HepG2 (cell line): ENCODE measurements at places on chromosomes 3 and 15. TPM values are rescaled to one million over a fixed set of nuclear protein-coding genes. Genes with fewer than 3 reads are reported as not detected.
A peak's percentile ranks its signal among the peaks of the same experiment; 100 is the strongest.

Gene IQCF6
- total RNA-seq: not detected in 2 replicates

Gene PLA2G4E
- not detected in 2 replicates for total RNA-seq

Gene BTBD1
- 53.9 and 73.8 TPM in 2 replicates for total RNA-seq

Gene MESP2
- total RNA-seq: not detected in 2 replicates

Gene FOXB1
- not detected in 2 replicates for total RNA-seq

Gene DPPA2
- not detected in 2 replicates for total RNA-seq

Gene PTX3
- not detected in 2 replicates for total RNA-seq

DNA sequence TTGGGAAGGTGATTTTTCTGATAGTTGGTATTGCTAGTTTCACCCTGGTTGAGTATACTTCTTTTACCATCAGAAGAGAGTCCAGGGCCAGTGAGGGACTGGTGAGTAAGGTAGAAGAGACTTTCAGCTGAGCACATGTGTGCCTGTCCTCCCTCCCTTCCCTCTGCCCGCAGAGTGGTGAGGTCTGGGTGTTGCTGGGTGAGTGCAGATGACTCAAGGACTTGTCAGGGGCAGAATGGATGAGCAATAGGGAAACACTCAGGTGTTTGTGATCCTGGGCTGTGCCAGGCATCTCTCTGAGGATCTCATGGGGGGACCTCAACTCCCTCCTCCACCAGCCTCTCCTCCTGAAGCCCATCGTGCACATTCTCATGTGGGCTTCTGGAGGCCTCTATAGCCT, 76.0 kb upstream of the GSK3B start:
- H3K27ac ChIP-seq: no peak overlapping the region
- peaks cover 13% of the 10 kb centered on the region; the same call in 1 of the 2 replicates for H3K4me1 ChIP-seq
- no peaks in the 10 kb centered on the region; the same call in 1 of the 2 replicates for H3K27me3 ChIP-seq
- no peaks in the 10 kb centered on the region for H3K36me3 ChIP-seq
- H3K4me3 ChIP-seq: no peak overlapping the region

- H3K4me3 ChIP-seq: no peak overlapping the region
- DNase-seq: no peak
- no peaks in the 10 kb centered on the region for H3K4me1 ChIP-seq
Observed at GRCh38 chr3:11221818-11222415, 50.3 kb upstream of the ATG7 start.

GRCh38 chr3:44019736-44020135, 221.9 kb upstream of the TOPAZ1 start:
- H3K27me3 ChIP-seq: peaks cover 39% of the 10 kb centered on the region
- DNase-seq: no peak
- H3K27ac ChIP-seq: no peak overlapping the region
- H3K4me1 ChIP-seq: no peaks in the 10 kb centered on the region
- H3K4me3 ChIP-seq: no peak overlapping the region

DNA sequence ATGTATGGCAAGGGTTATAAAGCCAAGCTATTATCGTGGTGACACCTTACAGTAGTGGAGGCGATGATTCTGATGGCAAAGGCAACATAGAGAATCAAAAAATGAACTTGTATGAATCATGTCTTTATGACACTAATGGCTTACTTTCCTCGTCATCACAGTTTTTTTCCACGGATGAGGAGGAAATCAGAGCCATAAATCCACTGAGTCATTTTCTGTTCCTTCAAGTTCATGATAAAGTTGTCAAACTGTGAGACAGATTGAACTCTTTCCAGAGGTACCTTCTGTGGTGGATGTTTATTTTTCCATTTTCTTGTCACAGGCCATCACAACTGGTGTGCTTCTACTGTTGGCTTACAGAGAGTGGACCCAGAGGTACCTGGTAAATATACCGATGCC, 8.5 kb downstream of the TMEM212 start:
- no peaks in the 10 kb centered on the region for H3K36me3 ChIP-seq
- DNase-seq: no peak
- no peak overlapping the region for H3K27ac ChIP-seq

GRCh38 chr3:169457807-169458697, 205.5 kb downstream of the MECOM start:
- no peaks in the 10 kb centered on the region for H3K27me3 ChIP-seq
- H3K4me1 ChIP-seq: no peaks in the 10 kb centered on the region
- no peak for DNase-seq
- no peak overlapping the region for H3K27ac ChIP-seq
- no peak overlapping the region for H3K4me3 ChIP-seq
- no peaks in the 10 kb centered on the region for H3K36me3 ChIP-seq

DNA sequence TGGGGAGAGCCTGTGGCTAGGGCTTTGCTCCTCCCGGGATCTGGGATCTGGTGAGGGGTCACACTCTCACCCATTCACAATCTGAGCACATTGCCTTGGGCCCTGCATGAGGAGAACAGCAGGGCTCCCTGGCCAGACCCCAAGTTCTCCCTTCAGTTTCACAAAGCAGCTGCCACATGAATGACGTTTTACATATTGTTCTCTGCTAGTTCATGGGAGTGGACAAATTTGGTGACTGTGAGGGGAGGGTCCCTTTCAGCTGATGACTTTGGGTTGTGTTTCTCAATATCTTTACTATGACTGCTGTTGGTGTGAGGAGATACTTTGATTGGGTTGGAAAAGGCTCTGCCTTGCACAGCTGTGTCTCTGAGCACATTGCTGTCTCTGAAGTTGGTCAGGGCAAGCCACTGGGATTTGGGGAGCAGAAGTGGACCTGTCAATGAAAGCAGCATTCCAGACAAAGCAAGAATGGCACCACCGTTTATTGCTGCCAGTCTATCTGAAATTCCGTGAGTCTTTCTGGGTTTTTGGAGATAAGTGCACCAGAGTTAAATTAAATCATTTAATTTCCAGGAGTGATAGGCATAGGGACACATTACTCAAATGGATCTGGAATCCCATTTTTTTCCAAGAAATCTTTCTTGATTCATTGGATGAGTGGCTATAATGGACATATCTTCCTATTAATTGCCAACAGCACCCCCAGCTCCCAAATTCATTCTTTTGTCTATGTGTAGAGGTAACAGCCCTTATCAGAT, 10.3 kb downstream of the TIMP4 start:
- no peak for DNase-seq
- H3K27me3 ChIP-seq: peaks cover 18% of the 10 kb centered on the region; the same call in 2 of the 3 replicates
- no peaks in the 10 kb centered on the region for H3K36me3 ChIP-seq
- H3K4me1 ChIP-seq: no peaks in the 10 kb centered on the region

DNA sequence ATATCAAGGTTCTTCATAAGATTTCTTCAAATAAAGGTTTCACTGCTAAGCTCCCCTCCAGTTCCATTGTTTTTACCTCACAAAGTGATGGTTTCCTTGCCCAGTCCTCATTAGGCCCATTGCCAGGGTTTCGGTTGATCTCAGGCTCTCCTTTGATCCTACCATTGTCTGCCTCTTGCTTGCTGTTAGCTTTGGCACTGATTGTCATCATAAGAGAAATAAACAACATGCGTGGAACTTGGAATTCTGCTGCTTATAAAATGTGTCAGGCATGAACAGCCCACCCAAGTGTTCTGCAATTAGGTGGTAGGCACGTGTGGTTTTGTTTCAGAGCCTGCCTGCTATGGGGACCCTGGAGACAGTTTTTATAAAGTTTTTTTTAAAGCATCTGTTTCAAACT, 107.6 kb upstream of the BFSP2 start:
- no peak for DNase-seq
- H3K4me1 ChIP-seq: no peaks in the 10 kb centered on the region
- H3K27ac ChIP-seq: no peak overlapping the region
- H3K4me3 ChIP-seq: no peak overlapping the region

DNA sequence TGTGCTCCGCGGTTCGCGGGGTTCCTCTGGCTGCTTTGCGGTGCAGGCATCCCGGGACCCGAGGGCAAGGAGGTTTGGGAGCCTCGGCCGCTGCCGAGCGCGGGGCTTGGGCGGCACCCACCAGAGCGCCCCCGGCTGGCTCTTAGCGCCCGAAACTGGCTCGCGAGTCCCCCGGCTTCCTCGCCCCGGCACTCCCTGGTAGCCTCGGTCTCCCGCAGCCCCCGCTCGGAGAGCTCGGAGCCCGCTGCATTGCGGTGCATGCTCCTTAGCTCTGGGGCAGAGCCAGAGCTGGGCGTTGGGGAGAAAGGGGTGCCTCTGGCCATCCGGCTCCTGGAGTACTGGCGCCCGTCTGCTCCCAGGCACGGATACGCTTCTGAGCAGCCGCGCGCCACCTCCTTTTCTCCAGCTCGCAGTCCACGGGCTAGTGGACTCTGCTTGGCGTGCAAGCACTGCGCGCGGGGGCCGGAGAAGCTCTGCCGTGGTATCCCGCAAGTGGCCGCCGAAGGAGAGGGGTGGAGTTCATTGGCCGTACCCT, 753 bp downstream of the EPHB1 start:
- 0 out of 2 replicates have a peak, but pooled peaks cover 6% of the 10 kb centered on the region for H3K4me1 ChIP-seq
- no peak overlapping the region for H3K27ac ChIP-seq
- H3K27me3 ChIP-seq: peaks cover 32% of the 10 kb centered on the region; the same call in 2 of the 3 replicates
- no peaks in the 10 kb centered on the region for H3K36me3 ChIP-seq
- no peak overlapping the region for H3K4me3 ChIP-seq
- no peak for DNase-seq

- no peak overlapping the region for H3K27ac ChIP-seq
- no peak overlapping the region for H3K4me3 ChIP-seq
- H3K36me3 ChIP-seq: no peaks in the 10 kb centered on the region
- no peaks in the 10 kb centered on the region for H3K27me3 ChIP-seq
Observed at GRCh38 chr15:36527235-36528162, 51.9 kb upstream of the CDIN1 start.

DNA sequence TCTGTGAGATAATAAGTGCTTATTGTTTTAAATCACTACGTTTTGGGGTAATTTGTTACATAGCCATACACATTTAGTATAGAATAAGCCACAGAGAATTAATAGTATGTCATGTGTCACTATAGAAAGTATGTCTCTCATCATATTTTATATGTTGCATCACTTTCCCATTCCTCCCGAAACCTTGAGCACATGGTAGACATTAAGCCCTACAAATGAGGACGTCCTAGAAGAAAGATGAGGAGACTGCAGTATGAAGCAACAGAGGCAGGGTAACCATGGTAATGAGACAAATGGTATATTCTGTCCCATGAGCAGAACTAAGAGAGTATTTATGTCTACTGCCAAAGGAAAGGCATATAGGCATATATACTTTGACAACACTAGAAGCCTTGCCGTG, 720.2 kb downstream of the ROBO1 start:
- no peaks in the 10 kb centered on the region for H3K27me3 ChIP-seq
- H3K4me1 ChIP-seq: no peaks in the 10 kb centered on the region
- no peak for DNase-seq
- no peak overlapping the region for H3K4me3 ChIP-seq

DNA sequence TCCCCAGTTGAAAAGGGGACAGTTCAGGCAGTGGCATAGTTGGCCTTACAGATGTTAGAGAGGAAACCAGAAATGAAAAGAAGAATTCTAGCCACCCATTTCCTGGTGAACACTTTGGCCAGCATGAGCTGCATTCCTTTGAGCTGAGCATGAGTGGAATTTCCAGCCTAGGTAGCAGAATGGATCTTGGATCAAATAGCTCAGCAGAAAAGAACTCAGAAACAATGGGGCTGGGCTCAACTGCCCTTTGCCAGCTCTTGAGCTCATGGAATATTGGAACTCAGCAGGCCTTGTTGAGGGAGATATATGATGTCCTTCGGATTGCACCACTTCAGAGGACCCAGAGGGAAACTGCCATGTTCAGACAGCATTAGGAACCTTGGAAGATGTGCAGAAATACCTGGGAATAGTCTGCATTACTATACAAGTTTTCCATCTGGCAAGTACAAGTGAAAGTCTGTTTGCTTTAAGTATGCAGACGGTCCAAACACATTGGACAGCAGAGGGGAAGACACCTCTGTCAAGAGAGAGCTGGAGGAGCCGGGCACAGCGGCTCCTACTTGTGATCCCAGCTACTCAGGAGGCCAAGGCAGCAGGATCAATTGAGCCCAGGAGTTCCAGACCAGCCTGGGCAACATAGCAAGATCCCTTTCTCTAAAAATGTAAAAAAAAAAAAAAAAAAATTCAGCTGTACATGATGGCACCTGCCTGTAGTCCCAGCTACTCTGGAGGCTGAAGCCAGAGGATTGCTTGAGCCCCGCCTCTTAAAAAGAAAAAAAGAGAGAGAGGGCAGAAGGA, 3.1 kb upstream of the CDV3 start:
- no peak overlapping the region for H3K27ac ChIP-seq
- H3K27me3 ChIP-seq: no peaks in the 10 kb centered on the region
- H3K4me3 ChIP-seq: no peak overlapping the region
- H3K4me1 ChIP-seq: peaks cover 60% of the 10 kb centered on the region
- DNase-seq: peak; percentile 78

DNA sequence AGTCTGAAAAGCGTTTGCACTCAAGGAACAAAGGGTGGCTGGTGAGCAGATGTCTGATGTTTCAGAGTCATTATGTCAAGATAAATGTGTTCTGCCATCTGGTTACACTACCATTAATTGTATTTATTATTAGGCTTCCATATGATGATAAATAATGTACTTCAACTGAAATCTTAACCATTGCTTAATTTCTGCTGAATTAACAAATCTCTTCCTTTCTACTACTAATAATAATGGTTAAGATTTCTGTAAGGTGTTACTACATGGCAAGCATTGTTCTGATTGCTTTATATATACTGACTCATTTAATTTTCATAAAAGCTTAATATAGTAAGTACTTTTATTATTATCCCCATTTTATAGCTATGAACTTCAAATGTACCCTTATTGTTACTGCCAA, 68.4 kb upstream of the GALNT15 start:
- H3K4me3 ChIP-seq: no peak overlapping the region
- no peak for DNase-seq
- no peaks in the 10 kb centered on the region for H3K27me3 ChIP-seq
- H3K36me3 ChIP-seq: no peaks in the 10 kb centered on the region
- peaks cover 22% of the 10 kb centered on the region for H3K4me1 ChIP-seq

DNA sequence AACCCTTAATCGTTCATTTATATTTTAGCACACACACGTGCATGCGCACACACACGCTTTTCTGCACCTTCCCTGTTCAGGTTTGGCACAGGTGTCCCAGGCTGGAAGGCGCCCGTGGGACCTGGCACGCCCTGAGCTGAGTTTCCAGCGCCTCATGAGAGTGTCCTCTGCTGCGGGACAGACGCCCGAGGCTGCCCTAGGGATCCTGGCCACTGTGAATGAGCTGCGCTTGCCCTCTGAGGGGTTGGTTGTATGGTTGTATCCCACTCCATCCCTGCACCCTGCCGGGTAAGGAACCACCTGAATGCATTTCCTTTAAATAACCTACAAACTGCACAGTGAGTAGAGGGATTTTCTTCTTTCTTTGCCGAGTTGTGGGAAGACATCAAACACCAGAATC, 12.2 kb upstream of the MEX3B start:
- no peak overlapping the region for H3K27ac ChIP-seq
- H3K4me1 ChIP-seq: no peaks in the 10 kb centered on the region
- H3K4me3 ChIP-seq: no peak overlapping the region
- no peak for DNase-seq
- peaks cover 44% of the 10 kb centered on the region; the same call in 2 of the 3 replicates for H3K27me3 ChIP-seq
- no peaks in the 10 kb centered on the region for H3K36me3 ChIP-seq

GRCh38 chr3:69013253-69014021, at the start of gene EOGT:
TSS of gene EOGT (minus strand) at chr3:69013684. CDS start at chr3:69009846, 3,838 bp downstream.
- peak within 1 kb of the TSS; percentile 90 for H3K27ac ChIP-seq
- peak; percentile 75 for DNase-seq
- no peaks in the 10 kb centered on the region for H3K27me3 ChIP-seq
- peak within 1 kb of the TSS; percentile 94 for H3K4me3 ChIP-seq
- no peaks in the 10 kb centered on the region; the same call in 1 of the 2 replicates for H3K36me3 ChIP-seq
